NK-92 treated with Interleukin-12 subunit alpha and Interleukin-12 subunit beta, amount 100 ng/mL, for 24 hours (cell line): ENCODE measurements at places on chromosomes 6 and 20.

GRCh38 chr6:11349880-11350279, 117.4 kb upstream of the NEDD9 start:
- DNase-seq = no peak

DNA sequence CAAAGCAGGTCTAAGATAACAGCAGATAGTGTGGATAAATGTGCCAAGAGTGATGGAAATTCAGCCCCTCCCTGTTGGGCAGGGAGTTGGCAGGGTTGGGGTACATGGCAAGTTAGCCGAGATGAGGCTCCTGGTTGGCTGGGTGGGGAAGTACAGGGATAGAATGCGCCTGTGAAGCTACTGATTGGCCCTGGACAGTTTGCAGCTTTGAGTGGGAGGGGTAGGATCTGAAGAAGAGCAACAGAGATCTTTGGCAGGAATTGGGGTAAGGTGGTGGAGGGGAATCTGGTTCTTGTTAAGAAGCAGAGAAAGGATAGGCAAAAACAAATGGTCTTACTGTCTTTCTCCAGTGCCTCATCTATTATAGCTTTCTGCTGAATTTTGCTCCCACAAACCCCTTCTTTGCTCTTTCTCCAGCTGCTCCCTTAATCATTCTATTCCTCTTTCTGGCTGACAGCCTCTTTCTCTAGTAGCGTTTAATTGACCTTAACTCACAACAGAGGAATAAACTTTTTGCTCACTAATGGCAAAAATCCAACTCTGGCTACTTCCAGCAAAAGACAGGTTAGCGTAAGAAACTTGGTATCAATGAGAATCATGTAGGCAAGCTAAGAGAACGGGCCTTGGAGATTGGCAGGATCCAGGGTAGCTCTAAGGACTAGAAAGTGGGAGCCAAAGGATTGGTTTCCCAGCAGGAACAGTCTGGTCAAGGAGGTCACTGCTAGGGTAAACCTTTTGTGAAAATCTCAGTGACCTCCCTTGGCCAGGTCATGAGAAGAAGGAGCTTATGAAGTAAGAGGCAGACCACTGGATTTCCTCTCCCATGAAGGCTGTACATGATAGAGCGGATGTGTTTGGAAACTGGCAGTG, 86.3 kb upstream of the CARMIL1 start:
- no peak for DNase-seq

GRCh38 chr6:10048370-10049297, 366.2 kb downstream of the TFAP2A start:
- DNase-seq = no peak

- no peak for DNase-seq
Observed at GRCh38 chr20:53390770-53391169, 202.9 kb downstream of the ZNF217 start.

GRCh38 chr20:329851-330232, 4.5 kb downstream of the SOX12 start:
- no peak for DNase-seq

DNA sequence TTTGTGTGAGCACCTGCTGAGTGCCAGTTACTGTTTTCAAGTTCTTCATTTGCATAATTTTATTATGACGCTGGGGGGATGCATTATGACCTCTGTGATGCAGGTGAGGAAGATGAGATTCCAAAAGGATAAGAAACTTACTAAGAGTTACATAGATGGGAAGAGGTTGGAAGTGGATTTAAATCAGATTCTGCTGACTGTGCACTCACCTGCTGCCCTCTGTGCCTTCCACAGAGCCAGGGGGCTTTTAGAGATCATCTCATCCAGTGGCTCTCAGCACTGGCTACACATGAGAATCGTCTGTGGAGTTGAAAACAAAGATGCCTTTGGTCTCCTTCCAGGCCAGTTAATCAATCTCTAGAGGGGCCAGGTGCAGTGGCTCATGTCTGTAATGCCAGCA, 47.9 kb downstream of the TIAM2 start:
- no peak for DNase-seq

- no peak for DNase-seq
Observed at GRCh38 chr6:169965657-169966311, 214.4 kb downstream of the ERMARD start.

DNA sequence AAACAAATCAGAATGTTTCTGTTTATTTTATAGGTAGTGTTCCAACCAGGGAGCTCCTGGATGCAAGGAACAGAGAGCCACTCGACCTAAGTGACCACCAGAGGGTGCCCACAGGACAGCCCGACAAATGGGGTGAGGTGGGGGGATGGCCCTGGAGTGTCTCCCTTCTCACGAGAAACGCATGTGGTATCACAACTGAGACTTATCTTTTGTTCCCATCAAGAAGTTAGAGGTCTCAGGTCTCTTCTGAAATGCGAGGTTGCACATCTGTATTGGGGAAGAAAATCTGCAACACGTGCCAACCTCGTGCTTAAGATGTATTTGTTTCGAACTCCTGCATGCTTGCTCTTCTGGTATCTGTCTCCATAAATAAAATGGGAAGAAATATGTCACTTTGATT, 104.0 kb downstream of the ISM1 start:
- DNase-seq = no peak

DNA sequence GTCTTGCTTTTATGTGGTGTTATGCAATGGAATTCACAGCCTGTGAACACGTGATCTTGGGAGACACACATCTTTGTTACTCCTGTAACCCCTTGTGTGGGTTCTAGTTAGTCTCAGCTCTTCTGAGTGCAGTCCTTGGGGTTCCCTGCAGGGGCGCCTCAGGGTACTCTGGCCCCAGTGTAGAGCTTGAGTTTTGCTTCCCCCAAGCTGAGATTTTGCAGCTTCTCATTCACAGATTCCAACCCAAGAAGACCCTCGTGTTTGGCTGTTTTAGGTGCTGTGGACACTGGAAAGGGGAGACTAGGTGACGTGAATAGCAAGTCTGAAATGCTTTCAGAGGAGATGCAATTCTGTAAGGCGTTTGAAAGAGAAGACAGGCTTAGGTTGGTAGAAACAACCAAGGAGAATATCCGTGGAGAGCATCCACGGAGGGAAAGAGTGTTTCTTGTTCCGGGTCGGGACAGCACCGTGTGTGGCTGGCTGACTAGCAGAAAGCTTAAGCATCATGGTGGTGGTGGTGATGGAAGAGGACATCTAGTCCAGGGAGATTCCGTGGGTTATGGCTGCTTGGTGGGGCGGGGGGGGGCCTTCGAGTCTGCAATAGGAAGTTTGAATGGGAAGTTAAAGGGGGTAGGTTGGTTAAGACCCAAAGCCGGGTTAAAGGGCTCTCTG, 30.1 kb downstream of the DUSP22 start:
- no peak for DNase-seq

- no peak for DNase-seq
Observed at GRCh38 chr6:129382916-129383315, 327.1 kb downstream of the ARHGAP18 start.

DNA sequence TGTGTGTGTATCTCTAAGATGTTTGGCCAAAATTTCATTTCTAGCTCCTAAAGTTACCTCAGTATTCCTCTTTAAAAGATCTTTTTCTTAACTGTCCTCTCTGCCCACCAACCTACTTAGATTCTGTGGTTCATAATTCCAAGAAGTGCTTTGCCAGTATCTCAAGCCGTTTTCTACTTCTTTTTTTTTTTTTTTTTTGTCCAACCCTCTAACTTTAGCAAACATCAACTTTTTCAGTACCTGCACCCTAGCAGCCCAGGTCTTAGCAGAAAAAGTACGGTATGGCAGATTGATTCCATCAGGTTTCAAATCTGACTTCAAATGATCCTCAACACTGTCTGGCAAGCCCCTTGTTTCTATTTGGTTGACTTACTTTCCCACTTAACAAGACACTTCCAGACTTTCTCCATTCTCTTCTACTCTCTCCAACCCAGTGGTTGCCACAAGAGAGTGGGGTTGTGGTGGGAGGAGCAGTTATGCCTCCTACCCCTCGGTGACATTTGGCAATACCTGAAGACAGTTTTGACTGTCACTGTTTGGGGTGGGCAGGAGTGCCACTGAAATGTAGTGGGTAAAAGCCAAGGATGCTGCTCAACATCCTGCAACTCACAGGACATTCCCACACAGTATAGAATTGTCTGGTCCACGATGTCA, 10.8 kb upstream of the MAN1A1 start:
- no peak for DNase-seq

- DNase-seq = no peak
Observed at GRCh38 chr6:139425780-139426179, 51.3 kb upstream of the CITED2 start.

GRCh38 chr6:34723203-34723602, 26.6 kb upstream of the ILRUN start:
- no peak for DNase-seq

DNA sequence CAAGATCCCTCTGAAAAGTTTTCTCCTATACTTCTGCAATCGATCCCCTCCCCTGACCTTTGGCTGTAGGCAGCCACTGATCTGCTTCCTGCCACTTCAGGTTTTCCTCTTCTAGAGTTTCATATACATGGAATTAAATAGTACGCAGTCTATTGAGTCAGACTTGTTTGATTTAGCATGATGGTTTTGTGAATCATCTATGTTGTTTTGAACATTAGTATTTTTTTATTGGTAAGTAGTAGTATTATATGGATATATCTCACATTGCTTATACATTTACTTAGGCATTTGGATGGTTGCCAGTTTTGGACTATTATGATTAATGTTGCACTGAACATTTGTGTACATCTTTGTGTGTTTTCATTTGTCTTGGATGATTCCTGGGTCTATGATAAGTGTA, 518.0 kb downstream of the CD109 start:
- DNase-seq = no peak

DNA sequence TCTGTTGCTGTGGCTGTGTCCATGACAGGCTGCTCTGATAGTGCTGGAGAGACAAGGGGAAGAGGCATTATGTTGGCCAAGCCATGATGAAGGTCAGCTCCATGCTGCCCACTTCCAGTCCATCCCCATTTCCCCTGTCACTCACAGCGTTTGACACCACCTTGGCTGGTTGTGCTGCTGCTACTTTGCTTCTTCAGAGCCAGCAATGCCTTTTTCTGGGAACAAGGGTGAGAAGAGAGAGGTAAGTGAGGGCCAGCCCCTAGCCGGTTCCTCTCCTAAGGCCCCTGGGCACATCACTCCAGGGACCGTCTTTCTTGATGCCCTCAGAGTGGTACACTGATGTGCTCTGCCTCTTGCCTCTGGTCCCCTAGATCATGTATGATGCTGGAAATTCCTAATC, 2.0 kb downstream of the NELFE start:
- no peak for DNase-seq

- DNase-seq = peak; percentile 28
Observed at GRCh38 chr20:43988451-43988850, 73.8 kb downstream of the TOX2 start.

DNA sequence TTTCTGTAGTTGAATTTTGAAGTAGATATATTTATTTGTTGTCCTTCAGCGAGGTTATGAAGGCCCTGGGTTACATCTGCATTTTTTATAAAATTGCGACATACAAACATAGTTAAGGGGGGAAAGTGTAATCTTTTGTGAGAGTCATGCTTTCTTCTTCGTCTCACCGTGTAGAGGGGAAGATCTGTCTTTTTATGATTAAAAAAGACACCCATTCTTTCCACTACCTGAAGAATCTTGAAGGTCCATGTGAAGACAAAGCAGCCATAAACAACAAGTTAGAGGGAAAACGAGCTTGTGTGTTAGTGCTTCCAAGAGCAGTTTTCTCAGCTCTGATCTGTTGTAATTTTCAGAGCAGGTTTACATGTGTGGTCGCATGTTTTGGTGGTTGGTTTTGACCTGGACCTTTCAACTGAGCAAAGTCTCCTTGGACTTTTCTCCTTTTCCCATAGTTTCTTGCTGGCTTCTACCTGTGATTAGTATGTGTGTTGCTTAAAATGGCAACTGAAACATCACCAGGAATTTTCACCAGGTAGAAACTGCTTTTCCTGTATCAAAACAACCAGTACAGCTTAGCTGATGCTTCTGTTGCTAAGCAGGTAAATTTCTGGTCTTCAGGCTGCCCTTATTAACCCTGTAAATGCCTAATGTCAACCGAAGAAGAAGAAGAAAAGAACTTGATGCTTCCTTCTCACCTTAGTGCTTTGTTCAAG, 37.3 kb downstream of the RREB1 start:
- no peak for DNase-seq

DNA sequence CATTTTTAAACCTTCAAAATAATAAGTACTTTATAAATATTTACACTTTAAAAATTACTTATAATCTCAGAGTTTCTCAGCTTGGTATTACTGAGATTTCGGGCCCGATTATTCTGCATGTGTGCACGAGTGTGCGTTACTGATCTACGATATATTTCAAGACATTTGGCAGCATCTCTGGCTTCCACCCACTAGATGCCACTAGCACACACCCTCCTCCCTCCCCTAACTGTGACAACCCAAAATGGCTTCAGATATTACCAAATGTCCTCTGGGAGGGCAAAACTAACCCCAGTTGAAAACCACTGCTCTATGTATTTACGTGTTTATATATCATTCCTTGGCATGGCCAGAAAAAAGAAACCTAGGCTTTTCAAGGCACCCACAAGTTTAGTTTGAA, 95.9 kb downstream of the FYN start:
- no peak for DNase-seq

DNA sequence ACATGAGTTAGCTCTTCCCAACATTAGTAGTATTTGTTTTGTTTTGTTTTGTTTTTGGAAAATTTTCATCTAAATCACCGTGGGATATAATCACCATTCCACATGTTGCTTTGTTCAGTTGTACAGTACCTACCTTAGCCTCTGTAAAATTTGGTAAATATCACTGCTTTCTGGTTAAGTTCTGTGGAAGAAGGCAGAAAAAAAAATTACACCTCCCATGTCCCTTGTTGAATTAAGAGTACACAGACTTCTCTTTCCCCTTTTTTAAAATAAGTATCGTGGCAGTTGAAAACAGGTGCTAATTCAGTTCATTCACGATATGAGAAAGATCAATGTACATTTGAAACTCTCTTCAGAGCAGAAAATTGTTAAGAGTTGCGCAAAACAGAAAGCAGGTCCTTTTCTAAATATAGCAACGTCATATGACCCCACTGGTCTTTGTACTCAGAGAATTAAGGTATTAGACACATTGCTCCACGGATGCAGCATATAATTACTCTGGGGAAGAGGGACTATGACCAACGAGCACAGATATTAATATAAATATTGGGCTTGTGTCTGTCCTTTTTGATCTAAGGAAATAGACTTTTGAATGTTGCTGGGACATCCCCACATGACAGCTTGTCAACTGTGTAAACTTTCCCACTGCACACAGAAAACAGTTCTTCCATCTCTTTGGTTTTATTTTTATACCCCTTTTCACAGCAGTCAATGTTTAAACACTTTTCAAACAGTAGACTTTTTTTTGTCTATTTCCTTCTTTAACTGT, 58.6 kb upstream of the ZNF217 start:
- no peak for DNase-seq

- DNase-seq = no peak
Observed at GRCh38 chr6:36386495-36387439, 702 bp downstream of the ETV7 start.

GRCh38 chr20:44151621-44152416, 35.2 kb downstream of the JPH2 start:
- DNase-seq = no peak

- no peak for DNase-seq
Observed at GRCh38 chr6:167572841-167573271, 248.0 kb downstream of the TTLL2 start.

DNA sequence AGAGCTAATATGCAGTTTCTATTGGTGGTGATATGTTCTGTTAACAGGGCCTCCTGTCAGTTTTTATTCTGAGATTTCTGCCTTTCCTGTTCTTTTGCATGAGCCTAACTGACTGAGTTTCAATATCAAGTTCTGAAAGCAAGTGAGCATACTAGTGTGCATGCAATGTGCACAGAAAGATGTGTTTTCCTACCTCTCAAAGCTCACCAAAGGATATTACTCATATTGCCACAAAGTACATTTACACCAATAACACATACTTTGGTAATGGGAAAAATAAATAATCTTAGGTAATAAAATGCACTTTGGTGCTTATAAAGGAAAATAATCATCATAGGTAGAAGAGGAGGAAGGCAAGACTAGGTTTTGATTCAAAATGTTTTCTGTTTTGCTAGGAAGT, 195.0 kb downstream of the KHDC1L start:
- DNase-seq = no peak
